ENCODE measurements at places on chromosomes 16 and 17. TPM values are rescaled to one million over a fixed set of nuclear protein-coding genes. Genes with fewer than 3 reads are reported as not detected.

NECAB2 gene
- polyA plus RNA-seq: not detected

KRTAP3-1 gene
- polyA plus RNA-seq: not detected

SGSH gene
- polyA plus RNA-seq: 49.4 TPM

KRT33B gene
- not detected for polyA plus RNA-seq

UBTF gene
- polyA plus RNA-seq: 45.9 TPM

MT1G gene
- 118 TPM for polyA plus RNA-seq

SNTB2 gene
- polyA plus RNA-seq: 6.1 TPM

SLC47A1 gene
- 3.9 TPM for polyA plus RNA-seq

TERF2IP gene
- 78.3 TPM for polyA plus RNA-seq

TMEM106A gene
- polyA plus RNA-seq: 2.5 TPM

CMTM2 gene
- not detected for polyA plus RNA-seq

ODAD4 gene
- polyA plus RNA-seq: 2.4 TPM

NTN1 gene
- 17.7 TPM for polyA plus RNA-seq

FBXO47 gene
- polyA plus RNA-seq: not detected

PITPNM3 gene
- 0.38 TPM for polyA plus RNA-seq

NEK8 gene
- polyA plus RNA-seq: 5.3 TPM

GUCY2D gene
- not detected for polyA plus RNA-seq

VTN gene
- polyA plus RNA-seq: 4.3 TPM

EME1 gene
- polyA plus RNA-seq: 0.49 TPM

NPIPB13 gene
- polyA plus RNA-seq: 8.5 TPM

CA4 gene
- polyA plus RNA-seq: 10.5 TPM

DNAI2 gene
- not detected for polyA plus RNA-seq

LDAF1 gene
- 62.5 TPM for polyA plus RNA-seq

CDH5 gene
- polyA plus RNA-seq: 3.6 TPM

ASPA gene
- polyA plus RNA-seq: 0.10 TPM

PTX4 gene
- not detected for polyA plus RNA-seq

RASD1 gene
- polyA plus RNA-seq: 2.9 TPM

CHD9NB gene
- 1.1 TPM for polyA plus RNA-seq

CA7 gene
- polyA plus RNA-seq: not detected

KRTAP3-2 gene
- polyA plus RNA-seq: not detected

PRR29 gene
- polyA plus RNA-seq: not detected

GLP2R gene
- 0.61 TPM for polyA plus RNA-seq

IL32 gene
- polyA plus RNA-seq: 18.2 TPM

HP gene
- polyA plus RNA-seq: 34.7 TPM

SHISA9 gene
- 0.25 TPM for polyA plus RNA-seq

ZG16 gene
- 4.3 TPM for polyA plus RNA-seq

HNF1B gene
- 0.88 TPM for polyA plus RNA-seq

VPS4A gene
- polyA plus RNA-seq: 25.4 TPM

TMEM95 gene
- polyA plus RNA-seq: not detected

WNT3 gene
- polyA plus RNA-seq: 1.0 TPM

PRAC2 gene
- not detected for polyA plus RNA-seq

BAHCC1 gene
- polyA plus RNA-seq: 16.8 TPM

ALOX12B gene
- polyA plus RNA-seq: 0.25 TPM

TMC6 gene
- 9.1 TPM for polyA plus RNA-seq

SPAG5 gene
- 4.3 TPM for polyA plus RNA-seq

OR1G1 gene
- not detected for polyA plus RNA-seq

DNAH2 gene
- 0.08 TPM for polyA plus RNA-seq

Data from aorta (tissue), 5 donors.